ENCODE measurements at places on chromosomes 3 and 15.

- DNase-seq = no peak
Measured at GRCh38 chr3:183260167-183260904, 7.3 kb downstream of the B3GNT5 start.

GRCh38 chr3:52204337-52205073 lies 6.5 kb downstream of the ALAS1 start:
- DNase-seq = no peak

DNA sequence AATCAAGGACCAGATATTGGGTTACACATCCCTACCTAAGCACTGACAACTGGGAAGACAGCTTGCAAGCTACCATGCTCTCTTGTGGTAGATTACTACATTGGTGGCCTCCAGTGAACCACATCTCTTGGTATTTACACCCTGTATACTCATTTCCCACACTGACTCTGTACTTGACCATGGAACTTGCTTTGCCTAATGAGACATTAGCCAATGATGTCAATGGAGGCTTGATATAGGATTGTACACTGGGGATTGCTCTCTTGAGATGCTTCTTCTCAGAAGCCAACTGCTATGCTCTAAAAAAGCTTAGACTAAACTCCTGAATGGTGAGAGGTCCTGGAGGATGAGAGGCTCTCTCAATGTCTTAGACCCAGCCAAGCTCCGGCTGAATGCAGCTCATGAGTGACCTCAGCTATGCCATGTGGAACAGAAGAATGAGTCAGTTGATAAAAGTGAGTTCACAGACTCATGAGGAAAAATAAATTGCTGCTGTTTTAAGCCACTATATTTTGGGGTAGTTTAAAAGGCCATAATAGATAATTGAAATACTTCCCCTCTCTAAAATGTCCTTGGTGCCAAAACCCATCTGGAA lies 61.5 kb upstream of the GALNT15 start:
- DNase-seq = no peak

DNA sequence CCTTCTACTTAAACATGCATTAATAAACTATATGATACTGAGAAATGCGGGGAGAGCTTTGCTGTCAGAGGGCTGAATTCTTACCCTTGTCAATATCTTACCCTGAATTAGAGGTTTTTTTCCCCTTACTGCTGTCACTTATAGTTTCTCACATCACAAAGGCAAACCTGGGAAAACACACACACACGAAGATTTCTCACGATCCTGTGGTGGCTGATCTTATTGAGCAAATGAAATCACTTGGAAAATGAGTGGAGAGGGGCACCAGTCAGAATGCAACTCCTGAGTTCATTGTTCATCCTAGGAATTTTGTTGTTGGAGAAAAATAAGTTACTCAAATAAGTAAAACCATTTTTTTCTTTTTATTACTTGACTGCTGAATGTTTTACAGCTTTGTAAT lies 673.6 kb downstream of the EDEM1 start:
- DNase-seq = no peak

- DNase-seq = no peak
Measured at GRCh38 chr15:80574590-80574989, 120.5 kb upstream of the ABHD17C start.

GRCh38 chr15:73190189-73190601 lies 137.9 kb downstream of the NEO1 start:
- no peak for DNase-seq

DNA sequence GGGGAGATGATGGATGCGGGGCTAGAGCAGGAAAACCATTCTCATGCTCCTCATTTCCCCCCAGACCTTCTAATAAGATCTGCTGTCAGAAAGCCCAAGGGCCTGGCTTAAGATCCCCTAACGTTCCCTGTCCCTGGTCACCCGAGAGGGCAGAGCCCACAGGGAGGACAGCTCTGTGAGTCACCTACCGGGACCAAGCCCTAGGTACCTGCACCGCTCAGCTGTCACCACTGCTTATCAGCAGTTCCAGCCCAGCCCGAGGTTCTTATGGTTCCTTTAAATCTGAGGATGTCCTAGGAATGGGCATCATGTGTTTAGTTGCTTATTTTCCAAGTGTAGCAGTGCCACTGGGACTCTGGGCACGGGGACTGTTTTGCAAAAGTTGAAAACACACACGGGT lies 53.0 kb downstream of the ATP10A start:
- no peak for DNase-seq

- DNase-seq = no peak
Measured at GRCh38 chr15:92079647-92080255, 226.2 kb downstream of the SLCO3A1 start.

- no peak for DNase-seq
Measured at GRCh38 chr15:26901041-26901440, 34.2 kb downstream of the GABRA5 start.

GRCh38 chr3:61864886-61865285 lies 303.5 kb downstream of the PTPRG start:
- no peak for DNase-seq

- DNase-seq = no peak
Measured at GRCh38 chr3:136350132-136350531, 100.0 kb downstream of the PCCB start.

- no peak for DNase-seq
Measured at GRCh38 chr15:87522997-87523396, 733.5 kb downstream of the NTRK3 start.

GRCh38 chr15:91940496-91941381 lies 87.2 kb downstream of the SLCO3A1 start:
- DNase-seq = no peak

- no peak for DNase-seq
Measured at GRCh38 chr3:15884132-15884531, 86.4 kb upstream of the ANKRD28 start.

- no peak for DNase-seq
Measured at GRCh38 chr15:92079047-92079446, 225.5 kb downstream of the SLCO3A1 start.

DNA sequence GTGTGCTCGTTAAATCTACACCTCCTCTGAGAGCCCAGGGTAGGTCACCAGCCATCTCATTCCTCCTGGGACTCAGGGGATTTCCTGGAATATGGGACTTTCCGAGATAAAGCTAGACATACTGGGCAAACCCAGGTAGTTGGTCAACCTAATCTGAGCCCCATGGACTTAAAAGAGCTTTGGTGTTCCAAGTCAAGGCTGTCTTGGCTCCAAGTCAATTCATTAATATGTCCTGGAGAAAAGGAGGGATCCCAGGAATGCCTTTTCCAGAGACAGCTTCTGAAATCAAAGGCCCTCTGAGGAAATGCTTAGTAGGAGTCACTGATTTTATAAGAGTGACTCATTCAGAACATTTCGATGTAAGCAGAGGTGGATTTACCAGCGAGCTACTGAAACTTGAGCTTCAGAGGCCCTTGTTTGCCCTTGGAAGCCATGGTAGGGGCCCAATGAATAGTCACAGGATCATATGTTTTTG lies 137.3 kb upstream of the UBE2E1 start:
- DNase-seq = no peak

GRCh38 chr15:81256916-81257315 lies 60.2 kb downstream of the IL16 start:
- DNase-seq = no peak

DNA sequence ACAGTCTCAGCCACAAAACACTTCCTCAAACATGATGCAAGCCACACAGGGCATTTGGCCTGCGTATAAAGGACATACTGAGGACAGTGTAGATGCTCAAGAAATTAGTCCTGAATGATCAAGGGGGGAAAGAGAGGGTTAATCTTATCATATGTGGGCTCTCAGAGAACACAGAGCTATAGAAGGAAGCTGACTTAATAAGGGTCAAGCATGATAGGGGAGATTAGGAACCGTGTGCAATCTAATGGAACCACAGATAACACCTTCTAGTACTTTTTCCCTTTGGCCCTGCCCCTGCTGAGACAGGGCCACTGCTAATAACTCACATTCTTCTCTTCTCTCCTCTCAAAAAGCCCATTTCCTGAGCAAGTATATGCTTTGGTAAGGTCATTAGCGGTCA lies 114.1 kb upstream of the ADAMTS9 start:
- no peak for DNase-seq

- no peak for DNase-seq
Measured at GRCh38 chr3:122690096-122690495, 9.5 kb downstream of the PARP14 start.

- DNase-seq = no peak
Measured at GRCh38 chr3:23439080-23439479, 236.0 kb downstream of the UBE2E2 start.

DNA sequence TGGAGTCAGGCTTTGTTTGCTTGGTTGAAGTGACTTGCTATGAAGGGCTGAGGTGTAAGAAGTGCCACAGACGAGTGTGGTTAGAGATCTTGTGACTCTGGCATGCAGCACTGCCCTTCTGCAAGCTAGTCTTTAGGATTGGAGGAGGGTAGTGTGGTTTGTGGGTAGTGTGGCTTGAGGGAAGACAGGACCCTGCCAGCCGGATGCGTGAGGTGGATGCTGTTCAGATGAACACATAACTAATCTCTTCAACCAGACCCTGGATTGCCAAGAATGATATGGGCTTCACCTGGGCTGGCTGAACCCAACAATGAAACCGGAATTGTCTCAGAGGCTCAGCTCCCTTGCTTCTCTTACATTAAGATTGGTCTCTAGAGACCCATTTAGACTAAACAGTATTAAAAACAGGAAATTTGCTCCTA lies 32.7 kb downstream of the STARD9 start:
- peak; percentile 23 for DNase-seq

- DNase-seq = no peak
Measured at GRCh38 chr3:159919873-159920272, 68.8 kb upstream of the IL12A start.

DNA sequence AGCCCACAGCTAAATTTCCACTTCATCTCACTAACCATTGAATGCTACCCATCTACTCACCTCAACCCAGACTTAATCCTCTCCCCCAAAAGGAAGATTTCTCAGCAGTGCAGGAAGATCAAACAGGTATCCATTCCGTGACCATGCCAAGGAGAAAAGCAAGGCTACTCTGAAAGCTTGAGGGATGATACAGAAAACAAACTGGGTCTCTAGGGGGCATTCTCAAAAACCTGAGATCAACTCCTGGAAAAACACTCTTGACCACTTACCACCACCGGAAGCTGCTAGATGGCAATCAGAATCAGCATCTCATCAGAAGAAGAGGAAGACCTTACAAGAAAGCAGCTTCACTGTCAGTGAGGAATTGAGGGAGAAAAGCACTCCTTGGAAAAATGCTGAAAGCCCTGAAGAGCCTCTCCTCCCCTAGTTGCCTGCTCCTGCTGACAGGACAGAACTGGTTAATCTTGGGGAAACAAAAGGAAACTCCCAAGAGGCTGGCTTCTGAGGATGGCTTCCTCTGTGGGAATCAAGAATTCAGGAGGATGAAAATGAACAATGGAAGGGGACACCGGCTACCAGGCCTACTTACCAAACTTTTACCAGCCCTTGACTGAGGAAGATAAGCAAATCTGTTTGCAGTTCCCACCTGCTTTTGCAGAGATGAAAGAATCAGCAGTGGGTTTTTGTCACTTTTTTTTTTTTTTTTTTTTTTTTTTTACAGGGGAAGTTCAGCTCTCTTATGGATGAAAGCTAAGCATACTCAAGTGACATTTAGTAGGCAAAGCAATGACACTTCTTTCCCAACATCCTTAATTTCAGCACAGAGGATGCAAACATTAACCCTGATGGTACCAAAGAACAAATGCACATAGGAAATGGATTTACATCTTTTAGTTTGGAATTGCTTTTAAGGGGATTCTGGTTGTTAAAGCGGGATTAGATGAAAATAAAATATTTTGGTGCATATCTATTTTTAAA lies at the start of gene ATP8B4:
Gene ATP8B4, minus strand, starts transcription at position 171 of the 978 bp plus-strand sequence. CDS start 12,267 bp downstream, outside the sequence.
- no peak for DNase-seq

DNA sequence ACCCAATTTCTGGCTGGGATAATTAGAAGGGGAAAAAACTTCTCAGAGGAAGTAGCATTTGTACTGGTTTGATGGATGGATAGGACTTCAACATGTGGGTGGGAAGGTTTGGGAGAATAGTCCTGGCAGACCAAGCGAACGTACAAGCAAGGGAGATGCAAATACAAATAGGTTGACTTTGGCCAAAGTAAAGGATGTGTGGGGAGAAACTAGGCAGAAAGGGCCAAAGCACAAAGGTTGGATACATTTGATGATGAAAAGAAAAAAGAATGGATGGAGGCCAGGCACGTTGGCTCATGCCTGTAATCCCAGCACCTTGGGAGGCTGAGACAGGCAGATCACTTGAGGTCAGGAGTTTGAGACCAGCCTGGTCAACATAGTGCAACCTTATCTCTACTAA lies 63.4 kb downstream of the ERC2 start:
- no peak for DNase-seq

- peak; percentile 50 for DNase-seq
Measured at GRCh38 chr15:84604826-84605553, 4.2 kb downstream of the ZSCAN2 start.

GRCh38 chr15:72872066-72872845 lies 88.7 kb upstream of the ADPGK start:
- DNase-seq = no peak

DNA sequence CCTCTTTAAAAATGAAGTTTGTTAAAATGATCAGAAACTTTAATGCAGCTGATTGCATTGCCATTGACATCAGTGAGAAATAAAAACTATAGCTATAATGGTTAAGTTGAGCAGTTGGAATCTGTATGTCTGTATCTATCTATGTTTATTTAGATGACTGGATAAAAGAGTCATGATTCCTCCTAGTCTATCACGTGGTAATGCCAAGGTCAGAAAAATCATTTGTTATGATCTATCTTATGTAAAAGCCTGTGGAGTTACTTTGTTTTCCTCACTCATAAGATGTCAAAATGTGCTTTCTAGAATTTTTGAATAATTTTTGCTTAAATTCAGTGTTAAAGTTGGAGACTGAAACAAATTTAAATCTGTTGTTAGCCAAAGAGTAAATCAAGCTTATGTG lies 63.3 kb downstream of the MBNL1 start:
- no peak for DNase-seq
